ENCODE measurements at places on chromosomes 16 and 17. TPM values are rescaled to one million over a fixed set of nuclear protein-coding genes. Genes with fewer than 3 reads are reported as not detected.
A peak's percentile ranks its signal among the peaks of the same experiment; 100 is the strongest.

- DNase-seq: no peak
- H3K27ac ChIP-seq: no peak overlapping the region
- no peaks in the 10 kb centered on the region for H3K27me3 ChIP-seq
- no peak overlapping the region for H3K4me3 ChIP-seq
- peaks cover 15% of the 10 kb centered on the region for H3K4me1 ChIP-seq
Observed at GRCh38 chr17:5032865-5033264, 2.4 kb downstream of the SLC52A1 start.

The CCT6B gene
- total RNA-seq: 5.1 TPM

The KCNJ16 gene
- total RNA-seq: not detected

The ITGB4 gene
- total RNA-seq: not detected

DNA sequence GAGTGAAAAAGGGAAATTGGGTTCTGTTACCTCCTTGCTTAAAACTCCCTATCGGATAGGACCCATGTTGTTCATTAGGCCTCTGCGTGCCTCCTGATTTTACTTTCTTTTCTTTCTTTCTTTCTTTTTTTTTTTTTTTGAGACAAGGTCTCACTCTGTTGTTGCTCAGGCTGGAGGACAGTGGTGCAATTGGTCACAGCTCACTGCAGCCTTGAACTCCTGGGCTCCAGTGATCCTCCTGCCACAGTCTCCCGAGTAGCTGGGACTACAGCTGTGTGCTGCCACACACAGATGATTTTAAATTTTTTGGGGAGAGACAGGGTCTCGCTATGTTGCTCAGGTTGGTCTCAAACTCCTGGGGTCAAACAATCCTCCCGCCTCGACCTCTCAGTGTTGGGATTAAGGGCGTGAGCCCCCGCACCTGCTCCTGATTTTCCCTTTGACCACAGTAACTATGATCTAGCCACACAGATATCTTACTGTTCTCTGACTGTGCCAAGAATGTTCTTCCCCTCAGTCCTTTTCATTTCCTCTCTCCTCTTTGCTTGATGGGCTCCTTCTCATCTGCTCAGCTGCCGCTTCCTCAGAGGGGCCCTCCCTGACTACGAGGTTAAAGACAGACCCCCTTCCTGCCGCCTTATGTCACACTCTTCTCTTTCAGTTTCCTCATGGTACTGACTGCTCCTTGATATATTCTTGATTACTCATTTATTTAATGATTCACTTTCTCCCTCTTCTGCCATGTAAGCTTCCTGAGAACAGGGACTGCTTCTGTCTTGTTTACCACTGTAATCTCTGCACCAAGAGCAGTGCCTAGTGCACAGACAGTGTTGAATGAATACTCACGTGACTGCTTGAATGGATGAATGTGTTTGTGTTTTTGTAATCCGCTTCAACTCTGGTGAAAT, 44.3 kb downstream of the LCMT1 start:
- H3K27me3 ChIP-seq: no peaks in the 10 kb centered on the region
- H3K36me3 ChIP-seq: peaks cover 7% of the 10 kb centered on the region
- no peaks in the 10 kb centered on the region for H3K4me1 ChIP-seq
- no peak overlapping the region for H3K4me3 ChIP-seq
- H3K27ac ChIP-seq: peak overlapping the region; percentile 22
- DNase-seq: no peak

DNA sequence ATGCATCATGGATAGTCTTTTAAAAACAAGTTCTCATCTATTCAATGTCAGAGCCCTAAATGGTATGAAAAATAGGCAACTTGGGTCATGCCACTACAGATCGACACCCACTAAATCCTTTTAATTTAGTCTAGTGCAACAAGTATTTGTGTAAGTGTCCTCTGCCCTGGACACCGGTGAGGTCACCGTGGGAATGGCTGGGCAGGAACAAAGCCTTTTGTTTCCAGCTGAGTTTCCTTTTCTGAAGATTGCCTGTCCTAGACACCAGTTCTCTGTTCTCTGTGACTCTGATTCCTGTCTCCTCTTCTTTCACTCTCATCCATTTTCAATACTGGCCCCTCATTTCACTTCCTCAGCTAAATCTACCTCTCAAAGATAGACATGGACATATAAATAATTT, 446.5 kb downstream of the MAF start:
- peaks cover 16% of the 10 kb centered on the region for H3K4me1 ChIP-seq
- DNase-seq: no peak
- H3K4me3 ChIP-seq: no peak overlapping the region

DNA sequence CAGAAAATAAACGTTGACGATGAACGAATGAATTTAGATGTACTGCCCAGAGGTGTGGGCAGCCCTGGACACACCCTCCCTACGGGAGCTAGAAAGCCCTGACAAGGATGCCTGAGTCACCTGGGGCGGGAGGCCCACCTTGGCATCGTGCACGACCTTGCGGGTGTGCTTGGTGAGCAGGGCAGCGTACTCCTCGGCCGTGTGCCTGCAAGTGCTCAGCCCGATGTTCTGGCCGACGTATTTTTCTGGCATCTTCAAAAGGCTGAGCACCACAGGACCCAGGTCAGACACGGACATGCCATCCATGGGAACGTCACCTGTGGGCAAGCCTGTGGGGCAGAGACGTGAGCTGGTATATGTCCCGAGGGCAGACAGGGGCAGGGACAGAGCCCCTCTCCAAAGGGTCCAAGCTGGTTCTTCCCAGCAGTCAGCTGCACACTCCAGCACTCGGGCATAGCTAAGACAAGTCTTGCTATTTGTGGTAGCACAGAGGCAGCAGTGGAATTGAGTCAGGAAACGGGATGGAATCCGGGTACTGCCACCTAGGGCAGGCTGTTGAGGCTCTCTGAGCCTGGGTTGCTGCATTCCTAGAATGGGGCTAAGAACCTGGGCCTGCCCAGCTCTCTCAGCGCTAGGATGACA, 10.8 kb downstream of the NMRAL1 start:
- peak overlapping the region; percentile 39 for H3K27ac ChIP-seq
- H3K36me3 ChIP-seq: peaks cover 2% of the 10 kb centered on the region
- H3K4me3 ChIP-seq: no peak overlapping the region
- no peaks in the 10 kb centered on the region for H3K27me3 ChIP-seq

The CRYBA1 gene
- total RNA-seq: not detected

The MMP2 gene
- total RNA-seq: not detected

DNA sequence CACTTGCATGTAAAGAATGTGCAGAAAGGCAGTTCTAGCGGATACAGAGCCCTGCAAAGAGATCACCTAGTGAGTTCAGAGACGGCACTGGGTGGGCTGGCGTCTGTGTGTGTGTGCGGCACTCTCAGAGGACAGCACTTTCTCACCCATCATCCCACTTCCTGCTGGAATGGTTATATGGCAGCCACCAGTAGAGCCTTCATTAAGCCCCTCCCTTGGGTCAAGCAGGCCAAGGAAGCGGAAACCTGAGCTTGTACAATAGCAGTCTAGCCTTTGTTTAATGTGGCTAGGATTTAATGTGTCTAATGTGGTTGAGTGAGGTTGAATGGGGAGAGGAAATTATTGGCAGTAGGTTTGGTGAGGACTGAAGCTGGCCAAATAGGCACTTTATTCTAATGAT, 88.3 kb upstream of the ELAC2 start:
- H3K4me3 ChIP-seq: no peak overlapping the region
- no peaks in the 10 kb centered on the region for H3K36me3 ChIP-seq
- no peaks in the 10 kb centered on the region for H3K27me3 ChIP-seq

DNA sequence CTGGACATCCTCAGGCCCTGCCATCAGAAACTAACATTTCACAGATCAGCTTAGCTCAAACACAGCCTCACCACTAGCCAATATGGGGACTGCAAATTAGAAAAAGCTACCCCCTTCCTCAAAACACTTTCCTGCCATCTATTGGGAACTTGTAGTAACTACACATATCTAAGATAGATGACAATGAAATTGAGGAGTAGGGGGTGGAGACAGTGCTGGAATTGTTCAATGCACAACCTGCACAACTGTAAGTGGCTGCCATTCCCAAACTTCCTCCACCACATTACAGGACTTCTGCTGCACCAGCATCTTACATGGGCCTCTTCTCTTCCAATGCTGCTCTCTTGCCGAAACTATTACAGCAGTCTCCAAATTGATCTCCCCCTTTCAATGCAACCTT, 21.9 kb downstream of the AIPL1 start:
- H3K27ac ChIP-seq: no peak overlapping the region
- H3K27me3 ChIP-seq: peaks cover 57% of the 10 kb centered on the region
- H3K4me3 ChIP-seq: no peak overlapping the region
- no peaks in the 10 kb centered on the region for H3K36me3 ChIP-seq
- H3K4me1 ChIP-seq: no peaks in the 10 kb centered on the region

The GPR142 gene
- not detected for total RNA-seq

The KAT8 gene
- total RNA-seq: 86.7 TPM

DNA sequence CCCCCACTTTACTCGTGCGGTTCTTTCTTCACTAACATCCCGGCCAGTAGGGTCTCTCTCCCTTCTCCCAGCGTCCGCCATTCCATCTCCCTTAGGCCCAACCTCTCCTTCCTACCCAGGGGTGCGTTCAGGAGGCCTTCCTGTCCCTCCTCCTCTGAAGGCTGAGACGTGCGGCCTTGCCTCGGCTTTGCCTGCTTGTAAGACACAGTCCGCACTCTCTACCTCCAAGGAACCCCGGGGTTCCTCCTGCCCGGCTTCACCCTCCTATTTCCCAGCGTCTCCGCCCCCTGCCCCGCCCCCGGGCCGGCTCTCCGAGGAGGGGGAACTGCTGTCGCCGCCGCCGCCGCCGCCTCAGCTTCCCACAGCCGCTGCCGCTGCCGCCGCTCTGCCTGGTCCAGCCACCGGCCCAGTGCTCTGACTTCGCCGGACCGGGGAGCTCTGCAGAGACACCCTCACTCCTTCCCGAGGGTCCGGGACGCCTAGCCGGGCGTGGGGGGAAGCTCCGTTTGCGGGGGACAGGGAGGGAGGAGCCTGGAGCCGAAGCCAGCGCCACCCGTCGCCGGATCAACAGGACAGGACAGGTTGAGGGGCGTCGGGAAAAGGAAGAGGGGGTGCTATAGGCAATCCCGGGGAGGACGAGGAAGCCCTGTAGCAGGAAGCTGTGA, 1.2 kb upstream of the FGF11 start:
- H3K4me3 ChIP-seq: peak overlapping the region; percentile 88
- H3K27ac ChIP-seq: peak overlapping the region; percentile 67
- DNase-seq: peak; percentile 40
- H3K4me1 ChIP-seq: peaks cover 33% of the 10 kb centered on the region
- peaks cover 8% of the 10 kb centered on the region for H3K36me3 ChIP-seq

- H3K27me3 ChIP-seq: no peaks in the 10 kb centered on the region
- H3K27ac ChIP-seq: no peak overlapping the region
- no peaks in the 10 kb centered on the region for H3K36me3 ChIP-seq
- H3K4me1 ChIP-seq: no peaks in the 10 kb centered on the region
- DNase-seq: no peak
Observed at GRCh38 chr17:11499881-11500280, 98.4 kb upstream of the DNAH9 start.

The ASPHD1 gene
- total RNA-seq: not detected

- H3K36me3 ChIP-seq: no peaks in the 10 kb centered on the region
- no peak overlapping the region for H3K27ac ChIP-seq
- no peak for DNase-seq
- peaks cover 24% of the 10 kb centered on the region for H3K27me3 ChIP-seq
- H3K4me1 ChIP-seq: no peaks in the 10 kb centered on the region
Observed at GRCh38 chr16:55488306-55488705, 9.3 kb downstream of the MMP2 start.

- peaks cover 52% of the 10 kb centered on the region for H3K27me3 ChIP-seq
- no peak for DNase-seq
- peaks cover 19% of the 10 kb centered on the region for H3K4me1 ChIP-seq
- no peak overlapping the region for H3K4me3 ChIP-seq
- H3K27ac ChIP-seq: peak overlapping the region; percentile 51
Observed at GRCh38 chr17:34820922-34821321, 140.3 kb downstream of the CCT6B start.

DNA sequence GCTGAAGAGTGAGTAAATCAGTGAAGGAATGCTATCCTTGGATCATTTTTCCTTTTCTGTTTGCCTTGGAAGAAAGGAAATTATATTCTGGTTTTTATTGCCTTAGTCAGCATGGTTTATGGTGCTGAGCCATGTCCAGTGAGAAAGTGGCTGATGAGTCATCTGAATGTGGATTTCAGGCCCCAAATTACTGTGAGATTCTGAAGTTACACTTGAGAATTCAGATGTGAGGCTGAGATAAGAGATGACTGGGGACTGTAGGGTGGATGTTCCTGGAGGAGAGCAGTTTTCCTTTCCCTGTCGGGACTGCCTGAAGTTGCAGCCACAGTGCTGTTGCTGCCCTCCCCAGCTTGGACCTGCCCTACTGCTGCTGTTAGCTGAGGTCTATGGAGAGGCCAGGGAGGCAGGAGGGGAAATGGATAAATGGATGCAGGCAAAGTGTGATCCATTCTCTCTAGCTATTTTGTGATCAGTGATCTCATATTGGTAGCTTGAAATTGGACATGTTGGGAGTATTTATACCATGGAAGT, 4.2 kb upstream of the MAP3K14 start:
- DNase-seq: no peak
- peak overlapping the region; percentile 78 for H3K4me3 ChIP-seq
- peaks cover 44% of the 10 kb centered on the region for H3K4me1 ChIP-seq
- H3K27me3 ChIP-seq: no peaks in the 10 kb centered on the region

DNA sequence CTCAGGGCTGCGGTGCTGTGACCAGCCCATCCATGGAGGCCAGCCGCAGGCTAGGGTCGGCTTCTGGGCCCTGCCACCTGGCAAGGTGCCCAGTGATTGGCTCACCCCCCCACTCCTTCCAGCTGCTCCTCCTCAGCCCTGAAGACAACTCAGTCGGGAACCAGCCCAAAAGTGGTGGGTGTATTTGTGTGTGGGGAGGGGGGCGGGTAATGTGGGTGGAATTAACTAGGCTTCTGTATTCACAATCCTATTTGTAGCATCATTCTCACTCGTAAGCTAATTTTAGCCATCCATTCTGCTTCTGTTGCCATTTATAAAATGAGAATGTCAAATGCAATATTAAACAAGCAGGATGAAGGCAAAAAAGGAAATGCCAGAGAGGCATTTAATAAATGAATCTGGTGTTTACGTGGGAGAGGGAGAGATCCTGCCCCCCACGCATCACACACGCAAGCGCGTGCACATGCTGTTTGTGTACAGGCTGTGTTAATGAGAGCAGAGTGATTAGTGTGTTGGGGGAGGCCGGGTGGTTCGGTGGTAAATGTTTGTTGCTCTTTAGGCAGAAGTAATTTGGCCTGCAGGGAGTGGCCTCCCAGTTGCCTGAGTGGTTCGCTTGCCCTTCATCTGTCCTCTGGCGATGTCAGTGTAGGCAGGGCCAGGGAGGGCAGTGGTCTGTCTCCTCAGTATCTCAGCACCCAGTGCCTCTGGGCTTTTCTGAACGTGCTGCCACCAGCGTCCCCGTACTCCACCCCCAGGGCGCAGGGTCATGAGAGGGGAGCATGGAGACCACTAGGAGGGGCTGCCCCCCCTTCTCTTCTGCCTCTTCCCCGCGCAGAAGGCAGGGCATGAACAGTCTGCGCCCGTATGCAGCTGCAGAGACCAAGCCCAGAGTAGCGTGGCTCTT, 140.1 kb downstream of the CCDC182 start:
- H3K4me3 ChIP-seq: peak overlapping the region; percentile 91
- peaks cover 57% of the 10 kb centered on the region for H3K4me1 ChIP-seq
- peak overlapping the region; percentile 98 for H3K27ac ChIP-seq
- no peak for DNase-seq
- H3K36me3 ChIP-seq: no peaks in the 10 kb centered on the region

The FBXW10 gene
- not detected for total RNA-seq

- no peaks in the 10 kb centered on the region for H3K27me3 ChIP-seq
- no peak for DNase-seq
- no peak overlapping the region for H3K4me3 ChIP-seq
- no peak overlapping the region for H3K27ac ChIP-seq
- H3K4me1 ChIP-seq: no peaks in the 10 kb centered on the region
Observed at GRCh38 chr17:15457723-15458094, 9.7 kb downstream of the CDRT4 start.

- no peak overlapping the region for H3K27ac ChIP-seq
- peaks cover 15% of the 10 kb centered on the region for H3K27me3 ChIP-seq
- DNase-seq: no peak
- no peaks in the 10 kb centered on the region for H3K4me1 ChIP-seq
- H3K36me3 ChIP-seq: no peaks in the 10 kb centered on the region
Observed at GRCh38 chr16:26453215-26453614, 613.5 kb upstream of the C16orf82 start.

All from T-helper 17 cell (primary cell).